ENCODE measurements at places on chromosomes 12 and 14.

DNA sequence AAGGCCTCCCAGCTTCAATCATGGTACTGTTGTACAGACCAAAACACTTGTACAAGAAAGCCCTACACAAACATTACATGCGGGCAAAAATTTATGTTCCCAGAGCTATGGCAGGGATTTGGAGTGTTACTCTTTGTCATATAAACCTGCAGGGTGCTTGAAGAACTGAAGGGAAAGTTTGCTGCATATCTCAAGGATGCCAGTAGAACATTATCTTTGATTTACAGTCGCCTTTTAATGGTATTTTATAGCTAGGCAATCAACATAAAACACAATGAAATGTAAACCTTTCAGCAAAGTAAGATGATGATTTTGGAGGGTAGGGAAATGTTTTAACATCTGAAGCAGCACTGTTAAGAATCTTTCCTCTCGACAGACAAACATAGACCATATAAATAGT, 305.6 kb downstream of the KCNH5 start:
- DNase-seq = no peak

- peak; percentile 86 for DNase-seq
Observed at GRCh38 chr12:57836442-57837375, 9.8 kb downstream of the CTDSP2 start.

- no peak for DNase-seq
Observed at GRCh38 chr14:58315606-58316005, 17.3 kb downstream of the ARID4A start.

DNA sequence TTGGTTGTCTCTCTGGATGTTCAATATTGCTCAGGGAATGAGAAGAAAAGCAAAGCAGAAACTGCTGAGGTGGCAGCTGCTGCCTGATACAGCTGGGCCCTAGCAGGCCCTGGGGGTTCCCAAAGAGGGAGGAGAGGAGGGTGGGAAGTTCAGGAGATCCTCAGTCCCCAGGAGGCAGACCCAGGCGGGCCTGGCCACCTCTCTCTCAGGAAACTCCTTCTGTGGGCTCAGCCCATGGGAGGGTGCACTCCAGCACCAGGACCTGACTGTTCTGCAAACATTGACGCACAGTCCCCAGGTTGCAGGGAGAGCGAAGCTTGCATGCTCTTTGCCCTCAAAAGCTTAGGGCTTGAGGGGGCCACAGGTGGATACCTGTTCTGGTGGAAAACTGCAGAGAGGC, 29.6 kb downstream of the IRF2BPL start:
- no peak for DNase-seq

GRCh38 chr14:21748869-21749303, 75.3 kb upstream of the OR4E1 start:
- peak; percentile 68 for DNase-seq

DNA sequence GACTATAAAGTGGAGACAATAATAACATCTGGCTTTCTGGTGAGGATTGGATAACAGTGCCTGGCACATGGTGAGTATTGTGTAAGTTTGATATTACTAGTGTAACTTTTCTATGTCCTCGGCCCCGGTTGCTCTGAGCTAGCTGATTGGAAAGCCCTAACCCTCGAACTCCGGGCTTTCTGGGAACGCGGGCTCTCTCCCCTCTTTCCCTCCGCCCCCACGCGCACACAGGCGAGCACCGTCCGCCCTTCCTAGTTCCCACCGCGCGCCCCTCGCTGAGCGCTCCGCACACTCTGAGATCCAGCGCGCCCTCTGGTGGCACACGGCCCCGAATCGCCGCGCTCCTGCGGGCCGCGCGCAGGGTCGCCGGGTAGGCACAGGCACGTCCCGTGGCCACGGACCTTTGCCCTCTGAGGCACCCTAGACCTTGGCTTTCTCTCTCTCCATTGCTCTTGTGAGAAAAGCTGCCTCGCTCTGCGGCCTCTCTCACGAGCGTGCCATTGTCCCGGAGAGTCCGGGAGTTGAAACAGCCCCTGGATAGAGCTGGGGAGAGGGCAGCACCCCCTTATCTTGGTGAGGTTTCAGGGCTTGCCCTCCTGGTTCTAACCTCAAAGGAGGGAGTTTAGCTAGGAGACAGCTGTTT, 23.2 kb upstream of the ESRRB start:
- peak; percentile 77 for DNase-seq

- DNase-seq = no peak
Observed at GRCh38 chr14:70441641-70442040, 10.3 kb upstream of the ADAM21 start.

DNA sequence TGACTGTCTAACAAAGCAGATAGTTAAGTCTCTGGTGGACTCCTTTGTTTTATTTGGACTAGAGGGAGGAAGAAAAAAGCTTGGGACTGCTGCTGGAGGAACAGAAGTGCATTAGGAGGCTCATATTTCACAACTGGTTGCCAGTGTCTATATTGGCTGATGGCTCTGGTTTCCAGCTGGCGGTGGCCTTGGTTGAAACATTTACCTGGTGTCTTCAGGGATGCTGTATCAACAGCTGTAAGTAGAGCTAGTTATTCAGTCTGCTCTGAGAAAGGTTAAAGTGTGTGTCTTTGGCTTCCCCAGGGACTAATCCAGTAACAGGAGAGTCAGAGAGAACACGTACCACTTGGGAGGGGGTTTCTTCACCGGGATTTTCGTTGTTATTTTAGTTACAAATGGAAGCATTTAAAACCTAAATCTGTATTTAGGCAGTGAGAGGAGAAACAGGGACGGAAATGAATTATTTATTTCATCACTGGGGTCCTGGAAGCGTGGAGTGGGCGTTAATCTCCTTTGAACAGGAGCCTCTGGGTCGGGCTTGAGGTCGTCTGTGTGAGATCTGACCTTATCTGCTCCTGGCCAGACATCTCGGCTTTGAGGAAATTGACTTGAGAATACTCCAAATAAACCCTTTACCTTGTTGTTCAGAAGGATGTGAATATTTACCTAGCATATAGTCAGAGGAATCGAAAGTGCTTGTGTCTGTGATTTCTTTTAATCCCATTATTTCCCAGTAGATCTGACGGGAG, 149.9 kb downstream of the NRXN3 start:
- no peak for DNase-seq

GRCh38 chr14:66982247-66982646, 207.0 kb upstream of the GARIN2 start:
- no peak for DNase-seq

DNA sequence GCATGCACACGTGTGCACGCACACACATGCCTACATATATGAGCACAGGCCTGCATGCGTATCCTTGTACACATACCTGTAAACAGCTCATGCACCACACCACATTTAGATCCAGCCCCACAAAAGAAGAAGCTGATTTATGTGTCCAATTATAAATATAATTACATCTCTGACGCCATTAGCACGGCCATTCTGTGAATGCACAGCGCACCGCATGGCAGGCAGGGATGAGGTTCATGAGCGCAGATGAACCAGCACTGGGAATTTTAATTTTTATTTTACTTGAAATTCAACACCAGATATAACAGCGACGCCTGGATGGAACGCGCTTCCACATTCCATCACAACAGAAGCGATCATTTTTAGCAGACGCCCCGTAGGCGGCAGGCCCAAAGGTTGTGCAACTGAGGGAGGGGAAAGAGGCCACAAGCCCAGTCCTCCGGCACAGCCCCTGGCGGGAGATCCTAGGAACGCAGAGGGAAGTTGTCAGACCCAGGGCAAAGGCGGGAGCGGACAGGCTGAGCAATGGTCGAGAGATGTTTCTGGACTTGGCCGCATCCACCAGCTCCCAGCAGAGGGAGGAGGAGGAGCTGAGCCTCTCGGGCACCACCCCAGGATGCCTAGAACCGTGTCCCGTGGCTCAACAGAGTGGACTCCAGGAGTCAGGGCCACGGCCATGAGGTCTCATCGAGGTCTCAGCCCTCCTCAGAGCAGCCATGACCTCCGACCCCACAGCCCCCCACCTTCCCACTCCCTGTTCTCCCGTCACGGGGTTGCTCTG, 37.9 kb upstream of the GALNT9 start:
- DNase-seq = peak; percentile 40

DNA sequence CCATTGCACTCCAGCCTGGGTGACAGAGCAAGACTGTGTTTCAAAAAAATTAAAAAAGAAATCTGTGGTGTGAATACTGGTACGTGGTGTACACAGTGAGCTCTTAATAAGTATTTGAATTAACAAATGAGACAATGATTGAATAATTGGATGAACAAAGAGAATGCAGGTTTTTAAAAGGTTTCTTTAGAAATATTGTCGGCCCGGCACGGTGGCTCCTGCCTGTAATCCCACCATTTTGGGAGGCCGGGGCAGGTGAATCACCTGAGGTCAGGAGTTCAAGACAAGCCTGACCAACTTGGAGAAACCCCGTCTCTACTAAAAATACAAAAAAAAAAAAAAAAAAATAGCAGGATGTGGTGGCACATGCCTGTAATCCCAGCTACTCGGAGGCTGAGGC, 6.6 kb downstream of the HIF1A start:
- no peak for DNase-seq

DNA sequence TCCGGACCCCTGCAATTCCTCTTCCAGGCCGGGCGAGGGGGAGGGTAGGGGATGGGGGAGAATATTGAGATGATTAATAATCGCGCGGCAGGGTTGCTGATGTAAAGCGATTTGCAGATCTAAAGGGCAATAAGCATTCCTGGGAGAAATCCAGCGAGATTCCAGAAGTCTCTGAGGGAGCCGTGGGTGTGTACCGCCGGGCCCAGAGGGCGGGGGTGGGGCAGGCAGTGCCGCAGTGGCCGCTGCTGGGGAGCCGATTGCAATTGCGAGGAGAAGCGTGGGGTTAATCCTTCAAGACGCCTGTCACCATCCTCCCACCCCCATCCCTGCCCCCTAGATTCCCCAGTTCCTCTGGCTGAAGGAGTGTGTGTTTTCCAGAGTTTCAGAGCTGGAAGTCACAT, 16.4 kb downstream of the FOS start:
- peak; percentile 81 for DNase-seq

- no peak for DNase-seq
Observed at GRCh38 chr12:78703820-78704525, 160.6 kb upstream of the SYT1 start.

- no peak for DNase-seq
Observed at GRCh38 chr14:75344411-75344810, 65.8 kb downstream of the FOS start.

GRCh38 chr14:92472860-92473259, 40.7 kb upstream of the RIN3 start:
- DNase-seq = peak; percentile 14

DNA sequence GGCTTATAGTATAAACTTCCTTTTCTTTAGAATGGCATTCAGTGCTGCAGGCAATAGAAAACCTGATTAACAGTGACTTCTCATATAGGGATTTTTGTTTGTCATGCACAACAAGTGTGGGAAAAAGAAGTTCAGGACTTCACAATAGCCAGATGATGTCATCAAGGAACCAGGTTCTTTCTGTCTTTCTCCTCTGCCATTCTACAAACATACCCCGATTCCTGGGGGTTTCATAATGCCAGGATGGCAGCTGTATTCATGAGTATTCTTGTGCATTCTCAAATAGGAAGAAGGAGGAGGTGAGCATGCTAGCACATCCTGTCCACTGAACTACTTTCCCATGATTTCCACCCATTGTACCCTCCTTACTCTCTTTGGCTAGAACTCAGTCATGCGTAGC, 182.7 kb upstream of the EEA1 start:
- DNase-seq = no peak
